Lung (tissue), 17 donors: ENCODE measurements at places on chromosomes 12 and 14.

DNA sequence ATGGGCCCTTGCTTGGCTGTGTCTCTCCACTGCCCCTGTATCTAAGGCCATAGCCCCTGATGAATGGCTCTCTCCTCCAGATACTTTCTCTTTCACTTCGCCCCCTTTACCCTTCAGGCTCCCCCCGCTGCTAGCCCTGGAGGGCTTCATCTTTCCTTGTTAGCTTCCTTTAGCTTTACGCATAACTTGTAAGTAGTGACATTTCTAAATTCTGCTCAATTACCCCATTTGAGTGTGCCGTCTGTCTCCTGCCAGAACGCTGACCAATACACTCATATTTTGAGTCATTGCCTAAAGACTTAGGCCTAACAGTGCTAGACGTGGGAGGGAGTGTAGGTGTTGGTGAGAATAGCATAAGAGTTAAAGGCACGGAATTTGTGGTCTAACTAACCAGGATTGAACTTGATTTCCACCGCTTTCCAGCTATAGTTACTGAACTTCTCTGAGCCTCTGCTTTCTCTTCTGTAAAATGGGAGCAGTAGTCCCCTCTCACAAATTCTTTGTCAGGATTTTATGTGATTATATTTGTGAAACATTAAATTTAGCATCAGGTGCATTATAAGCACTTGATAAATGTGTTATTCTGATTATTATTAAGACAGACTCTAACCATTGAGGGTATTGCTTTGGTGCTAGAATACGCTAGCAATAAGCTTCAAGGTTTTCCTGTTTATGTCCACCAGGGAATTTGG, 129.3 kb downstream of the ZFP36L1 start:
- no peak for DNase-seq

DNA sequence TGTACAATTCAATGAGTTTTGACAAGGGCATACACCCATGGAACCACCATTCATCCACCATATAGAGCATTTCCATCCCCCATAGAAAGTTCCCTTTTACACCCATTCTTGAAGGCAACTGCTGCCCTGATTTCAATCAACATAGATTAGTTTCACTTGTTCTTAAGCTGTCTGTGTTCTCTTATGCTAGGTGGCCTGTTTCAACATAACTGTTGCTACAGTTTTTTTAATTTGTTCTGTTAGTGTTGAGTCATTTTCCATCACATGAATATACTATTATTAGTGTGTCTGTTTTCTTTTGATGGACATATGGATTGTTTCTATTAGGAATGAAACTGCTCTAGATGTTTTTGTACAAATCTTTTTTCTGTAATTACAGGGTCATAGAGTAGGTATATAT, 123.4 kb downstream of the PTPRQ start:
- DNase-seq, result no peak

DNA sequence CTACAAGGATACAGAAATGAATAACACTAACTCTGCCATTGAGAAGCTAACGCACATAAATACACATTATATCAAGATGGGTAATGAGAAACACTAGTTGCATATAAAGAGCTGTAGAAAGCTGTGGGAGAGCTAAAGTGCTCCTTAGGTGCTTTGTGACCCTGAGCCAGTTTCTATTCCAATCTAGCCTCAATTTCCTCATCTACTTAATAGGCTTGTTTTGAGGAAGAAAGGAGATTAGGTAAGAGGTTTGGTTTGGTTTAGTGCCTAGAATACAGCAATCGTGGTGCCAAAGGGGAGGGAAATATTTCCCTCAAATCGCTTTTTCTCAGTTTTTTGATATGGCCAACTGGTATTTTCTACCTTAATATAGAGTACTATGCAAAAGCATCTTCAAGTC, 994 bp downstream of the SRP54 start:
- no peak for DNase-seq

- DNase-seq, result no peak
These were observed 187.0 kb downstream of the DACT1 start for GRCh38 chr14:58824796-58825195.

- DNase-seq, result no peak
These were observed 1.1 kb upstream of the MYO1A start for GRCh38 chr12:57051011-57051410.

- no peak for DNase-seq
These were observed 32.6 kb upstream of the LMNTD1 start for GRCh38 chr12:25585662-25586061.
